ENCODE measurements at places on chromosomes 7 and 10.

- no peak for DNase-seq
These were observed 73.6 kb downstream of the ABCA13 start for GRCh38 chr7:48244864-48245271.

GRCh38 chr7:148021507-148022045 lies 569.0 kb upstream of the C7orf33 start:
- no peak for DNase-seq

DNA sequence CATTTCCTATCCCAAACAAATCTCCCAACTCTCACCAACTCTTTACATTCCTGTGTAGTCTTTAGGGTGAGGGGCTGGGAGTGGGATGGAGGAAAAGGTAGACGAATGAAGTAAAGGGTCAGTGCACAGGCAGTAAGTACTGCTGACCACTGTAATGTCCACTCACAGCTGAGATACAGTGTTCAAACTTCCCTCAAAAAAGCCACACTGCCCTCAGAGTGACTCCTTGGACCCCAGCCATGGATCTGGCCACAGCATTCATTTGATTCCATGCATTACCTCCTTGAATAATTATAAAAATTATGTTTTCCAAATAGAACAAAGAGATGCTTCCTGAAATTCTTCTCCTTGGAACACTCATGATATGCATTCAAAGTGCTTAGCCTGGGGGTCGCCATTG lies 19.8 kb upstream of the HIPK2 start:
- DNase-seq: no peak

DNA sequence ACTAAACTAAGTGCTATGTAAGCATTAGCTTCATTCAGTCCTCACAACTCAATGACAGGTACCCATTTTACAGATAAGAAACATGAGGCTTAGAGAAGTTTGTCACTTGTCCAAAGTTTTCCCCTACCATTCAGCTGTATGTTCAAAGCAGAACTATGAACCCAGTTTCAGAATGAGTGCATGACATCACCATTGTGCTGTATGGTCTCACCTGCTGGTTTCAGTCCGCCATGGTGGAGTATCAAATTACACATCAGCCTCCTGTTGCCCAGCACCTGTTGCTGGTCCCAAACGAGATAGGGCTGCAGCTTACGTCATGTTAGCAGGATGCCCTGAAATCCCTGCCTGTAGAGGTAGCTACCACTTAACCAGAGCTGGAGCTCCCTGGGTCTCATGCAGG lies 95.0 kb downstream of the DYNC1I1 start:
- peak; percentile 62 for DNase-seq

DNA sequence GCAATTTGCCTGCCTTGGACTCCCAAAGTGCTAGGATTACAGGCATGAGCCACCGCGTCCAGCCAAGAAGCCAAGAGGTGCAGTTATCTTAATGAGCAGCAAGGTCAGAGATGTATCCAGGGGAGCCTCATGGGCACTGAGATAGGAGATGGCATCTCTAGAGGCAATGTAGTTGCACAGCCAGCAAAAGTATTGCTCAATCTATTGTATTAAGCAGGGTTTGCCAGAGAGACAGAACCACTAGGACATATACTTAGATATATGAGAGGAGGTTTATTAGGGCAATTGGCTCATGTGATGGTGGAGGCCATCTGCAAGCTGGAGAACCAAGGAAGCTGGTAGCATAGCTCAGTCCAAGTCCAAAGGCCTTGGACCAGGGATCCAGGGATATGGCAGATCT lies 16.3 kb upstream of the VPS26A start:
- no peak for DNase-seq

DNA sequence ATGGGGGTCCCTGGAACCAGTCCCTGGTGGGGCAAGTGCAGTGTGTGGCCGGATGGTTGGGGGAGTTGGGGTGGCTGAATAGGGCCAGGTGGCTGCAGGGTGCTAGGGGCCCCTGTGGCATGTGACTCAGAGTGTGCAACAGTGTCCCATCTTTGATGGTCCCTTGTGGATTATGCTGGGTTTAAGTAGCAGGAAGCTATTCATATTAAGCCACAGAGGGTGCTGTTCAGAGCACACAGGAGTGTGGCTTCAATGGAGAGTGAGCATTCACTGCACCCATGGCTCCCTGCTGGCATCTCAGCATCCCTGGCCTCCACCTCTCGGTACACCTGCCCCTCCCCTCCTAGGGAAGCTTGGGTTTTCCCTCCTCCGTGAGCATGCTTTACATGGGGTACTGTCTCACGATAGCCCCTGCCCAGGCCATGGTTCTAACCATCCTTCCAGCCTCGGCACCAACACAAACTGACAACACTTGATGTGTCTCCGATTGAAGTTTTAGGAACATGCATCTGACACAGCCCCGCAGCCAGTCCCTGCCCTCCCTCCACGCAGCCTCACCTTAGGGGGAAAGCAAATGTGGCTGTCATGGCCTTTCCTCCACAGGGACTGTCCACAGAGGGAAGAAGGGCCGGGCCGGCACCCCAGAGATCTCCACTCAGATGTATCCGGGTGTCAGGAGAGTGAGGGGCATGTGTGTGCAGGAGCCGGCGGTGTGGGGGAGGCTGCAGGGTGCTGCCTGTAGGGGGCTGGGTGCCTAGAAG lies 30.4 kb upstream of the PPIF start:
- peak; percentile 62 for DNase-seq

DNA sequence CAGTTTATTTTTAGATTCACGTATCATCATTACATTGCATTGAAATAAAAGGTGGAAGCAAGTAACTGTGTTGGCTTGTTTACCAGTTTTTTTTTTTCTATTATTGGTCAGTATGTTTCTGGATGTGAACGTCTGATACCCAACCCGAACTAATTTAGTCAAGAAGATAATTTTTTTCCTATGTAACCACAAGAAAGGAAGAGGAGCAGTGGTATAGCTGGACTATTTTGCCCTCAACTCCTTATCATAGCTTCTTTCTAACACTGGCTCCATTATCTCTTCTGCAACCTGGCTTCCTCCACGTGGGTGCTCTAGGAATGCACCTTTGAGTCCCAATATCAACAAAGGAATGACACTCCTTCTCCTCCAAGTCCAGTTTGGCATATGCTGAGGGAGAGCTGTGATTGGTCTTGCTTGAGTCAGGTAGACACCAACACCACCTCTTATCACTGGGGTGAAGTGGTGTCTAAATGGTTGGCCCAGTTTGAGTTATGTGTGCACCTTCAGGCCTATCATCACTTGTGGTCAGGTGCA lies 29.4 kb downstream of the OR9A2 start:
- no peak for DNase-seq

DNA sequence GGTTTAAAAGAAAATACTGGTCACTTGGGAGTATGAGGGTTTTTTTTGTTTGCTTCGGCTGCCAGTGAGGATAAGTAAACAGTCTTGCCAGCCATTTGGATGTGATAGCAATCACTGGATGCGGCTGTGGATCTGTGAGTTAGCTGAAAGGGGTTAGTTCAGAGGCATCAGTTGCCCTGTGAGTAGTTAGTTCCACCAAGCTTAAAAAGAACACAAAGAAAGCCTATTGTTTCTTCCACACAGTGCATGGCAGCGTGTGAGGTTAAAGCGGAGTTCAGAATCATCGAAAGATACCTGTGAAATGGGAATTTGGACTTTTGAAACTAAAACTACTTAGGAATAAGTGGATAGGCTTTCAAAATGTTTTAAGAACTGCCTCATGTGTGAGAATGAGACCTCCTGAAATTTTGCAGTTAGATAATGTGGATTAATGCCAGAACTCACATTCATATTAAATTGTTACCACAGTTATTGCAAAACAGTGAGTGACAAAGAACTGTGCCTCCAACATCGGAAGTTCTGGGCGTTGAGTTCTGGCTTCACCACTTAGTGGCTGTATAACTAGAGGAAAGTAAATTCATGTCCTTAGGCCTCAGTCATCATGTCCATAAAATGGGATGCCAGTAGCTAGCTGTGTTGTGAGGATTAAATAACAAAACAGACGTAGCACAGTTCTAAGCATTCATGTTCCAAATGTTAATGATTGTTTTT lies 31.3 kb downstream of the KIAA1217 start:
- no peak for DNase-seq

- DNase-seq: no peak
These were observed 39.0 kb downstream of the DIP2C start for GRCh38 chr10:650441-650851.

GRCh38 chr10:68876246-68877138 lies 24.6 kb upstream of the DDX50 start:
- no peak for DNase-seq

GRCh38 chr10:30781670-30782121 lies 152.1 kb upstream of the LYZL2 start:
- no peak for DNase-seq

GRCh38 chr7:16494955-16495719 lies 29.6 kb upstream of the SOSTDC1 start:
- DNase-seq: no peak

DNA sequence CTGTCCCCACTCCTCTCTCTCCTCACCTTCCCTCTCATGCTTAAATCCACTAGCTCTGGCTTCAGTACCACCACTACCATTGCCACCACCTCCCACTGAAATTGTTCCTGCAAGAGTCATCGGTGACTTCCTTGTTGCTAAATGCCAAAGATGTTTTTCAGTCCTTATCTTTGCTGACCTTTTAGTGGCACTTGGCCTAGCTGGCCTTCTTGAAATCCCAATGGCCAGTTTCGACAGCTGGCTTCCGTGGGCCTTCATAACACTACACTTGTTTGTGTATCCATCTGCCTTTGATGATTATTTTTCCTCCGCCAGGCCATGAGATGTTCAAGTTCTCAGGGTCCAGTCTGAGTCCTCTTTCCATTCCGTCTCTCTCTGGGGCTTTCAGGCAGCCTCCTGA lies 118.2 kb upstream of the NANOS1 start:
- no peak for DNase-seq

DNA sequence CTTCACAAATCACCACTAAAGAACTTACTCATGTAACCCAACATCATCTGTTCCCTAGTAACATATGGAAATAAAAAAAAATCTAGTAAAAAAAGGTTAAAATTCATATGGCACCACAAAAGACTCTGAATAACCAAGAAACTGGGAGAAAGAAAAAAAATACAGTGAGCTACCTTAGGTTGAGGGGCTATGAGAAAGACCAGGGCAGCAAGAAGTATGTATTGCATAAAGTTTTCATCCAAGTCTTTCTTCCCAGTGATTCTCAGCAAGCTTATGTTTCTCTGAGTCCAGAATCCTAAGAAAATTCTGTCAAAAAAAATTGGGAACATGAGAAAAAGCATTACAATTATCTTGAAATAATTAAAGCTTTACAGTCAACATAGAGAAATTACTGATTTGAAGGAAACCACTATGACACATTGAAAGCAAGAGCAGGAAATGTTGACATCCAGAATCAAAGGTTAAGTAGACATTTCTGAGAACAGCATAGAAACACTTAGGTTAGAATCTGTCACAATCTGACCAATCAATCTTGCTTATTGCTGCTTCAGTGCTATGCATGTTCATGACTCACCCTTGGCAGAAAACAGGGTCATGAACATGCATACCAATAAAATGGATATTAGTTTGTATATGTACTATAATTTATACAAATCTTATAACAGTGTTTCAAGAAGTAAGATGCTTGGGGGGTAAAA lies 494.0 kb upstream of the POT1 start:
- no peak for DNase-seq

GRCh38 chr10:77899080-77899477 lies 27.5 kb downstream of the DLG5 start:
- no peak for DNase-seq

- DNase-seq: no peak
These were observed 266.1 kb downstream of the SORCS1 start for GRCh38 chr10:106898446-106898845.

GRCh38 chr10:125662584-125662983 lies 20.4 kb downstream of the TEX36 start:
- DNase-seq: no peak

GRCh38 chr7:101232141-101232850 lies 5.3 kb downstream of the CLDN15 start:
- no peak for DNase-seq

DNA sequence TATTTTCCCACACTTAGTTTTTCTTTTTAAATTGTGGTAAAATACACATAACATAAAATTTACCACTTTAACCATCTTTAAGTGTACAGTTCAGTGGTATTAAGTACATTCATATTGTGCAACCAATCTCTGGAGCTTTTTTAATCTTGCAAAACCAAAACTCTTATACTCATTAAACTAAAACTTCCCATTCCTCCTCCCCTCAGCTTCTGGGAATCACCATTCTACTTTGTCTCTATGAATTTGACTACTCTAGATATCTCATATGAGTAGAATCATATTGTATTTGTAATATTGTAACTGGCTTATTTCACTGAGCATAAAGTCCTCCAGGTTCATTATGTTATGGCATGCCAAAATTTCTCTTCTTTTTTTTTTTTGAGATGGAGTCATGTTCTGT lies 86.4 kb upstream of the JAZF1 start:
- DNase-seq: no peak

DNA sequence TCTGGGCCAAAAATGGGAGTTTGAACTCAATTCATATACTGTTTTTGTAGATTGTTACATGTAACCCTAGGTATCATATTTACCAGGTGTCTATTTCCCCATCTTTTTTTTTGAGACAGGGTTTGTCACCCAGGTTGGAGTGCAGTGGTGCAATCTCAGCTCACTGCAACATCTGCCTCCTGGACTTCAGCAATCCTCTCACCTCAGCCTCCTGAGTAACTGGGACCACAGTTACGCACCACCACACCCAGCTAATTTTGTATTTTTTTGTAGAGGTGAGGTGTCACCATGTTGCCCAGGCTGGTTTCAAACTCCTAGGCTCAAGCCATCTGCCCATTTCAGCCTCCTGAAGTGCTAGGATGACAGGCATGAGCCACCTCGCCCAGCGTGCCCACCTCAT lies 28.2 kb upstream of the FBXW4 start:
- no peak for DNase-seq

- no peak for DNase-seq
These were observed 7.9 kb upstream of the GSDME start for GRCh38 chr7:24764972-24765744.

- DNase-seq: no peak
These were observed 16.6 kb downstream of the STMP1 start for GRCh38 chr7:135678612-135679575.

- no peak for DNase-seq
These were observed 640.2 kb downstream of the ARL4A start for GRCh38 chr7:13327669-13328068.

DNA sequence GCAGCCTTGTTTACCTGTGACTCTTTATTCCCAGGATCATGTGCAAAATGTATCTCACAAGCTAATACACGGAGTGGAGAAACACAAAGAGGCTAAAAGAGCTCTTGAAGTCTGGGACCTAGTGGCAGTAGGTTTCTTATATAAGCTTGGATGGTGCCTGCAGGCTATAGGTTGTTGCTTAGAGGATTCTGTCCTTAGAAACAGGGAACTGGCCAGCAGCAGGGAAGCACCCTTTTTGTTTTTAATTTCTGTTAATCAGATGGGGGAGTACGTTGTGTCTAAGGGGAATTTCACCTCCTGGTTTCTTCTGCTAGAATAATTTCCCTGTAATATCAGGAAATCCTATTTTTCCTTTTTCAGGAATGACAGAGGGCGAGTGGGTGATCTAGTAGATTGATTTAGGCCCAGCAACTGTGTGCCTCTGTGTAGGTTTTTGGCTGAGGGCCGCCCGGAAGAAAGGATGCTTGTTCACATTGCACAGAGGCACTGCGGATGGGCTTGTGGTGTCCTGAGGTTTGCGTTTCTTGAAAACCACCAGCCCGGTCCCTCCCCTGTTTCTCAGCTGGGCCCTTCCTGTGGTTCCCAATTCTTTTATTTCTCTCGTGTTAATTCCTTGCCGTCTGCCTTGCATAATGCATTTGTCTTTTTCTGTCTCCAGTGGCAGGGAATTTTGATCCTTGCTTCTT lies 158.0 kb downstream of the CAMK1D start:
- DNase-seq: no peak

Measured in GM06990 (cell line).